Cerebellum (tissue), 4 donors: ENCODE measurements at places on chromosomes 13 and 19.

DNA sequence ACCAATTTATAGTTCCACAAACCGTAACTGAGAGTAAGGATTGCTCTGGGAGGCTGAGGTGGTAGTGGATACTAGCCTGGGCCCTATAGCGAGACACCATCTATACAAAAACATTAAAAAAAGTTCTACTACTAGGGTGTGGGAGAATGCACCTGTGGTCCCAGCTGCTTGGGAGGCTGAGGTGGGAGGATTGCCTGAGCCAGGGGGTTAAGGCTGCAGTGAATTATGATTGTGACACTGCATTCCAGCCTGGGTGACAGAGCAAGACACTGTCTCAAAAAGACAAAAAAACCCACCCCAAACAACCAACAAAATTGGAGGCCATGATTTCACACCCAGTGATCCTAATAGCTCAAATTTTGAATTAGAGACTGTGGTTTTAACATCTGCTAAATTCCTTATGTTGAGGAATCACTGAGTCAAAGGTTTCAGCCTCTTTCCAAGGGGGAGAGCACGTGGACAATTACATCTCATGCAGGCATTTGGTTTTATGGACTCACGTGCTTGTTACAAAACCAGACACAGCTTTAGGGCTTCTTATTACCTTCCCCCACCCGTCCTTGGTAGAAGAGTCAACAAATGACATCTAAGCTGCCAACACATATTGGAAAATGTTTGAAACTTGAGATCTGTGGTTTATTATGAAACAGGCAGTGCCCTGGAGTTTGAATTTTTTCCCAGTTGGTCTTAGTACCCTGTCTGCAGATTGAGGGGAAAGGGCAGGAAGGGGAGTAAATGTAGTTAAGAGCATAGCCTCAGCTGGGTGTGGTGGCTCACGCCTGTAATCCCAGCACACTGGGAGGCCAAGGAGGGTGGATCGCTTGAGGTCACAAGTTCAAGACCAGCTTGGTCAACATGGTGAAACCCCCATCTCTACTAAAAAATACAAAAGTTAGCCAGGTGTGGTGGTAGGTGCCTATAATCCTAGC is 18.5 kb downstream of the CYP2A6 start:
- no peak for DNase-seq

- no peak for DNase-seq
Observed at GRCh38 chr19:38739440-38740256, 4.6 kb downstream of the CAPN12 start.

DNA sequence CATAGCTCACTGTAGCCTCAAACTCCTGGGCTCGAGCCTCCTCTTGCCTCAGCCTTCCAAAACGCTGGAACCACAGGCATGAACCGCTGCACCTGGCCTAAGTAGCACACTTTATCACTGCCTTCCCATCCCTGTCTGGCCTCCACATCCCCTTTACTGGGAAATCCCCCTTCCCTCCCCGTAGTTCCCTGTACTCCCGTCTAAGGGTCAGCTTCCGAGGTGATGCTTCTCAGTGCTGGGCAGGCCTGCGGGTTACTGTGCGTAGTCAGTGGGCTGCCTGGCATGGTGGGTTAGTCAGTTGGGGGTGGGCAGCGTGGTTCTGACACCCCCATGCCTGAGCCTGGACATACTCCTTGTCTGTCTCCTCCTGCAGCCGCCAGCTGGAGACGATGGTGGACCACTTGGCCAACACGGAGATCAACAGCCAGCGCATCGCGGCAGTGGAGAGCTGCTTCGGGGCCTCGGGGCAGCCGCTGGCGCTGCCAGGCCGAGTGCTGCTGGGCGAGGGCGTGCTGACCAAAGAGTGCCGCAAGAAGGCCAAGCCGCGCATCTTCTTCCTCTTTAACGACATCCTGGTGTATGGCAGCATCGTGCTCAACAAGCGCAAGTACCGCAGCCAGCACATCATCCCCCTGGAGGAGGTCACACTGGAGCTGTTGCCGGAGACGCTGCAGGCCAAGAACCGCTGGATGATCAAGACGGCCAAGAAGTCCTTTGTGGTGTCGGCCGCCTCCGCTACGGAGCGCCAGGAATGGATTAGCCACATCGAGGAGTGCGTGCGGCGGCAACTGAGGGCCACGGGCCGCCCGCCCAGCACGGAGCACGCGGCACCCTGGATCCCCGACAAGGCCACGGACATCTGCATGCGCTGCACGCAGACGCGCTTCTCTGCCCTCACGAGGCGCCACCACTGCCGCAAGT is 8.4 kb downstream of the PLEKHF1 start:
- DNase-seq: no peak

DNA sequence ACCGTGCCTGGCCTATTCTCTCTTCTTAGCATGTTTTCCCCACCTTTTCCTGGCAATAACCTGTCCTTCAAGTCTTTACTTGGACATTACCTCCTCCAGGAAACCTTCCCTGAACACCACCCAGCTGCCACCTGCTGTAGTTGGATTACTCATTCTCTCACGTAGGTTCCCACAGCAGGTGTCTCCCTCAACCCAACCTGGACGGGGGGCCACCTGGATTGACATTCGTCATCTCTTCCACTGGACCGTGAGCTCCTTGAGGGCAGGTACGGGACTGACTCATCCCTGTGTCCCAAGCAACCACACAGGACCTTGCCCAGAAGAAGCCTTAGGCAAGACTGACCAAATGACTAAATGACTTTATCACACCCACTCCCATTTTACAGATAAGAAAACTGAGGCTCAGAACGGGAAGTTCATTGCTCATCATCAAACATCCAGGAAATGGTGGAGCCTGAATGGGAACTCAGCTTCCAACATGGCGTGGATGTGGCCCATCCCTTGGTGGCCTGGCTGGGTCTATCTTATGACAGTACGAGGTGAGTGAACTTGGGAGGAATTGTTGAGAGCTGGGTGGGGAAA is 3.5 kb upstream of the KLK6 start:
- no peak for DNase-seq

DNA sequence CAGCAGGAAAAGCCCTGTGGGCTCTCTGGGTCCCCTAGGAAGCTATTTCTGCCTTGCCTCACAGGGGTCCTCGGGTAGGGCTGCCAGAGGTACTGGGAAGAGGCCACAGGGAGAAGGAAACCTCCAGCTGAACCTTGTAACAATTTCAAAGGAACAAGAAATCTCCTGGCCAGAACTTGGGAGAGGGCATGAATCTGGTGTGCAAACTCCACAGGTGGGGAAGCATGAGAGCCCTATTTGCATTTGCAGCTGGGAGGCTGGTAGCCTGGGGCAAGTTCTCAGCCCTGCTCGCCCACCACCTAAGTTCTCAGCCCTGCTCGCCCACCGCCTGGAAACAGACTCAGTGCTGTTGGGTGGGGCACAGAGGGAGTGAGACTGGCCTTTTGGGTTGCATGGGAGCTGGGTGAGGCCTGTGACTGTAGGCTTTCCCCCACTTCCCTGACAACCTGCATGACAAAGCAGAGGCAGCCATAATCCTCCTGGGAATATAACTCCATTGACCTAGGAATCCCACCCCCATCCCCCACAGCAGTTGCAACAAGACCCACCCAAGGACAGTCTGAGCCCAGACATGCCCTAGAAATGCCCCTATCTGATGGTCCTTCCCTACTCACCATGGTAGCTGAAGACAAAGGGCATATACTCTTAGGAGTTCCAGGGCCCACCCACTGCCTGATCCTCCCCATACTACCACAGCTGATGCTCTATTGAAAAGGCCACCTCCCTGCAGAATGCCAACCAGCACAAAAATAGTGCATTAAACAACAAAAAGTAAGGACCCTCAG is 11.7 kb downstream of the UGGT2 start:
- DNase-seq: no peak

- no peak for DNase-seq
Observed at GRCh38 chr13:113663934-113664333, 3.1 kb upstream of the GRK1 start.

- no peak for DNase-seq
Observed at GRCh38 chr13:20006206-20006605, 47.7 kb downstream of the ZMYM2 start.

GRCh38 chr13:93765062-93765461 is 538.5 kb downstream of the GPC6 start:
- DNase-seq: no peak

GRCh38 chr19:43664018-43664417 is 6.0 kb downstream of the PLAUR start:
- DNase-seq: no peak

DNA sequence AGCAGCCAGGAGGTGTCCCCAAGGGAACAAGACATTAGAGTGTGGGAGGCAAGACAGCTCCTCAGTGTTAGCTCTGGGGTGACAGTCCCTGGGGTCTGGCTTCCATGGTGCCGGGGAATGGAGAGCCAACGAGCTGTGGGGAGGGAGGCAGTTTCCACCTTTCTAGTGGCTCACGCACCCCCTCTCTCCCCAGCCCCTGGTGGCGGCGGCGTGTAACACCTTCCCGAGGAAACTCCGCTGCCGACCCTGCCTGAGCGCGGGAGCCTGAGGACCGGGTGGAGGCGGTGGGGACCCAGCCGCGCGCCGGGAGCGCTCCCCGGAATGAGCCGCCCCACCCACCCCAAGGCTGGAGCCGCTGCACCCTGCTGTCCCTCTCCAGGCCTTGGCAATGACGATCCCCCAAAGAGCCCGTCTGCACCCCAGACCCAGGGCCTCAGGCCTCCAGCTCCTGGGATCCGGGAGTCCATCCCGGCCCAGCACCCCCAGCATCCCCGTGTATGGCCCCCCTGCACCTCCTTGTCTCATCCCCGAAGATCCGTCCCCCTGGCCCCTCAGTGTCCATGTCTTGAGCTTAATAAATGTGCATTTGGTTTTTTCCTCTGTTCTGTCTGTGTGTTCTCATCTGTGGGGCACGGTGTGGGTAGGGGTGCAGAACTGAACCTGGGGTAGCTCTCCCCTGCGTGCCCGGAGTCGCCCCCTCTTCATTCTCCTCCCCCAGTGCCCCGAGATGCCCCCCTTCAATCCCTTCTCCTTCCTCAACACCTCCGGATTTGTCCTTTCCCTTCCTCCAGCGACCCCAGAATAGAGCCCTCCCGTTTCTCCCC is 622 bp upstream of the FXYD5 start:
- DNase-seq: no peak

- DNase-seq: no peak
Observed at GRCh38 chr19:30373593-30373992, 1.4 kb downstream of the ZNF536 start.

DNA sequence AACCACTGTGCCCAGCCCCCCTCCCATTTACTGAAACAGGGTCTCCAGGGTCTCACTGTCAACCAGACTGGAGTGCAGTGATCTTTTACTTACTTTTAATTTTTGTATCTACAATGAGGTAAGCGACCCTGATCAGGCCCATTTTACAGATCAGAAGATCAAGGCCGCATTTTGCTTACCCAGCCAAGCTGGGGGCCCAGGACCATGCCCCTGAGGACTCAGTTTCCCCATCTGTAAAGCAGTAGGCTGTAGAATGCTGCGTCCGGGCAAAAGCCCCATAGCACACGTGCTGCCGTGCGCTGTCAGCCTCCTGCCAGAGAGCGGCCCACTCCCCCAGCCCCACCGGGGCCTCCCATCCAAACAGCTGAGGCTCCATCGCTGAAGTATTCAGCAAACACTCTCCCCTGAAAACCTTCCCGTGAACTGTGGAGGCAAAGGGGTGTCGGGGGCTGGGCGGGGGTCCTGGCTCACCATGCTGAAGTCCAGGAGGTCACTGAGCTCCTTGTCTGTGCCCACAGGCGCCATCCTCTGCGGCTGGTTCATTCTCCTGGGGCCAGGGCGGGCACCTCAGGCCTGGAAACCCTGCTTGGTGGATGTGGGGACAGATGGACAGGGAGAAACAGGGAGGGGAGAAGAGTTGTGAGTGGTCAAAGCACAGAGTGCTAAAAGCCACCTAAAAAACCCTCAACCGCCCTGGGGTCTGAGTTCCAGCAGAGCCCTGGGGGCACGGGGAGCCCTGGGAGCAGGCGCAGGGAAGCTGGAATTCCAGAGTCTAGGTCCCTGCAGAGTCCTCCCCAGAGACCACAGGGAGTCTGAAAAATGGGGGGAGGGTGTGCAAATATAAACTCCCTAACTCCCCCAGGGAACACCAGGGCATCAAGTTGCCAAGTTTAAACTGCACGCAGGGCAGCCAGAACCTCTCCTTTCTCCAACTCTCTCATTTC is 2.4 kb downstream of the TCF3 start:
- no peak for DNase-seq

DNA sequence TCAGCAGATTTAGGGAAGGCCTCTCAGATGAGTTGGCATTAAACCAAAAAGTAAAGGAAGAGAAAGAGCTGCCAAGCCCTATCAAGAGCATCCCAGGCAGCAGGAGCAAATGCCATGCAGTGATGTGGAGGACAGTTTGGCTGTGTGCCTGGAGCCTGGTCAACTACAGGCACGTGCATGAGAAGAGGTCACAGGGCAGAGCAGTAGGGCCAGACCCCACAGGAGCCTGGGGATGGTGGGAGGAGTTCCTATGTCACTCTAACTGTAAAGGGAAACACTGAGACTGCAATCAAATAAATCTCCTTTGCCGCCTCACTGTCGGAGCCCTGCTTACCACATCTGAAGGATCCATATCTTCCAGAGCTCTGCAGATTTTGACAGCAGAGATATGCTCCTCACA is 240.5 kb downstream of the ENOX1 start:
- peak; percentile 7 for DNase-seq

GRCh38 chr19:29001141-29001581 is 211.8 kb downstream of the UQCRFS1 start:
- DNase-seq: no peak

- DNase-seq: no peak
Observed at GRCh38 chr13:33188093-33188882, 97.3 kb downstream of the STARD13 start.

DNA sequence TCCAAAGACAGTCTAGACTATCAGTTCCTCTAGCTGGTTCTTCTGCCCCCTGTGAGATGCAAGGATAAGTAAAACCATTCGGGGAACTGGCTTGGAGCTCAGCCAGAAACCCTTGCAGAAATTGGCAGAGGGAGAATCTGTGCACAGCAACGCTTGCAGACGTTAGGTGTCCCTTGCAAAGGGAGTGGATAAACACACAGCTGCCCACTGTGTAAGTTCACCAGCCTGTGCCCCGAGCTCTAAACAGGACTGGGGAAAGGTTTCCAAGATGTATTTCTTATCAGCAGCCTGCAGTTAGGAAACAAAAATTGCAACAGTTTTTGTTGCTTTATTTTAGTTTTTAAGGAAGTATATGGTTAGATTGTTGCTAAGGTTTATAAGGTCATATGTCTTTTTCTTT is 19.0 kb upstream of the ADGRE1 start:
- no peak for DNase-seq

DNA sequence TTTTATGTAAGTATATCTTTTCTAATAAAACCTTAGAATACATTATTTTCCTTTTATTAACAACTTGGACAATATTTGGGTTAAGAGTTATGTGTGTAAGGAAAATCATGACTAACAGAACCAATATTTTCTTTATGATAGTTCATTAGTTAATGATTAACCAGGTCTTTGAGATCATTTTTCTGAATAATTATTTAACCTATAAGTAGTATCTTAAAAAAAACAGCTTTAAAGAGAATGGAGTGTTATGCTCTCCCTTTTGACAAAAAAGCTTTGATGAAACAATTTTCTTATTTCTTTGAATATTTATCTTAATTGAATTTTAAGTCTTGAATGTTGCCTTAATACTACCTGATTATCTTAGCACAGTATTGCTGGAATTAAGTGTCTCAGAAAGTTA is 3.8 kb downstream of the SLAIN1 start:
- no peak for DNase-seq
